ENCODE measurements at places on chromosomes 1 and 21.

- DNase-seq: no peak
Observed at GRCh38 chr1:178151831-178152230, 57.9 kb downstream of the RASAL2 start.

GRCh38 chr1:165924117-165924516 lies 96.7 kb downstream of the UCK2 start:
- DNase-seq: no peak

- DNase-seq: no peak
Observed at GRCh38 chr21:36169470-36170128, 13.0 kb downstream of the DOP1B start.

DNA sequence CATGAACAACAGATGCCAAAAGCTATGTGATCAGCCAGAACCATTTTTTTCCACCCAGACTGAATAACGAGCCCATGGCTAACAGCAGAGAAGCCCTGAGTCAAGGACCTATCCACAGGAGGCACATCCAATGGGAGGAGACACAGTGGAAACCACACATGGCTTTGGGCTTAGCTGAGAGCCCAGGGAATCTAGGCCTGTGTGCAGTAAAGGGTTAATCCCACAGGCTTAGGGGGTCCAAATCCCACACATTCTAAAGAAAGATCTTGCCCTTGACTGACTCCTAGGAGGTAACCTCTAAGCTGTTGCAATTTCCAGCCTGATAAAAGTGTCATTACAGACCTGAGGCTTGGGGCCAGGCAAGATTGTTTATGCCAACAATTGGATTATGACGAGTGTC lies 194.5 kb downstream of the DSCAM start:
- DNase-seq: no peak

DNA sequence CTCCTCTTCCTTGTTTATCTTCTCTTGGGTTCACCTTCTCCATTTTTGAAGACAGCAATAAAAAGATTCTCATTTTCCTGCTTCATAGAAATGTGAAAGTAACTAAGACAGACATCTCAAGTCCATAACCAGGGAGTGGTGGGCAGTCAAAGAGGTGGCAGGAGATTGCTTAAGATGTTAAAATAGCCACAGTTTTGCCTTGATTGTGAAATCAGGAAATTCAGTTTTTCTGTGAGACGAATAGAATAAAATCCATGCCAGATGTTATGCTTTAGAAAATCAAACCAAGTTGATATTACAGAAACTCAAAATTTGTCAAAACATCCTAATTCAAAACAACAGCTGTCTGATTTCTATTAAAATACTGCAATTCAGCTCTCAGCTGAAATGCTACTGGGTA lies 57.2 kb downstream of the TNN start:
- DNase-seq: no peak

- DNase-seq: no peak
Observed at GRCh38 chr21:28805885-28806284, 186.8 kb downstream of the LTN1 start.

DNA sequence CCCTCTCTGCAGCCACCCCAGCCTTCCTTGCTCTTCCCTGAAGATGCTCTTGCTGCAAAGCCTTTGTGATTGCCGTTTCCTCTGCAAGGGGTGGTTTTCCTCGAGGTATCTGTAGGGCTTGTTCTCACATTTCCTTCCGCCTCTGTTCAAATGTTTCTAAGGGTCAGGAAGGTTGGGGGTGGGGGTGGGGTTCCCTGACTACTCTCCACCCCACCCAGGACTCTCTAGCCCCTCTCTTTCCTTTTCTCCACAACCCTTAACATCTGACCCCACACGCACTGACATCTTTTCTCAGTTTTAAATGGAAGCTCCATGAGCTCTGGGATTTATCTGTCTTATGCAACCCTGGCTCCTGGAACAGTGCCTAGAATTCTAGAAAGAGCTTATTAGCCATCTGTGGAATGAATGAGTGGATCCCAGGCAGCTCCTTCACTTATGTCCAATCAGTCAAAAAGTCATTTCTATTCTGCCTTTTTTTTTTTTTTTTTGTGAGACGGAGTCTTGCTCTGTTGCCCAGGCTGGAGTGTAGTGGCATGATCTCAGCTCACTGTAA lies 27.3 kb upstream of the ZNF362 start:
- DNase-seq: no peak

- DNase-seq: no peak
Observed at GRCh38 chr1:236395230-236395946, 1.3 kb downstream of the EDARADD start.

DNA sequence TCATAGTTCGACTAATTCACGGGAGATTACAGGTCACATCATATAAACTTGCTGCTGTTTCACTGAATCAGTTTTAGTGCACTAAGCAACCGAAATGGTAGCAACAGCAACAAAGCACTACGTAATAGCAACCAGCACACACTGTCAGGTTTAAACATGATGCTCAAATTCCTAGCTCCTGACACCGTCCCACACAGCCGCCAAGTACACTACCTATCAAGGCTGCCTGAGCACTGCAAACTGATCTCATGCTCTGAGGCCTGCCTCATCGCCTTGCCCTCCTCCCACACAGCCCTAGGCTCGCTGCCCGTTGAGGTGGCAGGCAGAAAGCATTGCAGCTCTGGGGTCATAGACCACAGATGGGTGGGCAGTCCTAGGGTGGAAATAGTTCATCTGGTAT lies 12.4 kb downstream of the LAMC2 start:
- no peak for DNase-seq

DNA sequence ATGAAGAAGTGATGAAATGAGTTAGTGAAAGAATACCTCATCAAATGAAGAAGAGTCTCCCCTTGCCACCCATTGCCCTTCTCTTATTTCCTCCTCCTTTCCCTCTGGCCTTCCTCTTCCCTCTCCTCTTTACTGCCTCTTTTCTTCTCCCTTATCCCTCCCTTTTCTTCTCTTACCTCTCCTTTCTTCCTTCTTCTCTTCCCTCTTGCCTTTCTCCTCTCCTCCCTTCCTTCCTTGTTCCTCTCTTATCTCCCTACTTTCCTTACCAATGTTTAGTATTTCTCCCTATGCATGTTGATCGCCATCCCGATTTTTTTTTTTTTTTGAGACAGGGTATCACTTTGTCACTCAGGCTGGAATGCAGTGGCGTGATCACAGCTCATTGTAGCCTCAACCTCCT lies 8.8 kb downstream of the MROH7 start:
- no peak for DNase-seq
